ENCODE measurements at places on chromosomes 2 and 18.

DNA sequence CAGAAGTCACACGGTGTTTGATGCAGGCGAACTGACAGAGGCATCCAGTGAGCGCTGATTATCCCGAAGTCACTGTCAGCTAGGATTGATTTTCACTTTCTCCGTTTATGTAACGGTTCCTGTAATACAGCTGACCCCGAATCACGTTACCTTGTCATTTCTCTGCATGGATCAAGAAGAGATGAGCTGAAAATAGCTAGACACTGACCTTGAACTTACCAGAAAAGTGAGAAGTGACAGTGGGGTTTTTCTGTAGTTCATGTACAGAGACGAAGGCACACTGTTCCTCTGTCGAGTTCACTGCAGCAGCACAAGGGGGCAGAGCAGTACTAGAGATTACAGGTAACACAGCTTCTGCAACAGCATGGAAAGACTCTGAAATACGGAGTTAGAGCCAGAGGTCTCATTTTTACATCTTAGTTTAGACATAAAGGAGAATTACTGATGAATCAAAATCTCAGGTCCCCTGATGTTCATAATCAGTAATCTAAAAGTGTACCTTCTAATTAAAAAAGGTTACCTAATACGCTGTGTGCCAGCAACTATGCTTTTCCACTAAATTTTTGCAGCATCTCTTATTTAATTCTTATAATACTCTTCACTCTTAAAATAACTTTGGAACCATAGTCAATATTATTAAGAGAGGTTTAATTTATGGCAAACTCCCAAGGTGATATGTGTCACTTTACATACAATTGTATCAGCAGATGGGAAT is 33.1 kb downstream of the ARHGAP15 start:
- DNase-seq: no peak

DNA sequence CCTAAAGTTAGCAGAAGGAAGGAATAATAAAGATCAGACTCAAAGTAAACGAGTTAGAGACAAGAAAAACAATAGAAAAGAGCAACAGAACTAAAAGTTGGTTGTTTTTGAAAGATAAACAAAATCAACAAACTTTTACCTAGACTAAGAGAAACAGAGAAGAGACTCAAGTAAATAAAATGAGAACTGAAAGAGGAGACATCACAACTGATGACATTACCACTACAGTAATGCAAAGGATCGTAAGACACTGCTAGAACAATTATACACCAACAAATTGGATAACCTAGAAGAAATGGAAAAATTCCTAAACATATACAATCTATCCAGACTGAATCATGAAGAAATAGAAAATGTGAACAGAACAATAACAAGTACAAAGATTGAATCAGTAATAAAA is 139.3 kb downstream of the CD226 start:
- DNase-seq: no peak

GRCh38 chr2:219081701-219082331 is 21.1 kb upstream of the IHH start:
- no peak for DNase-seq

DNA sequence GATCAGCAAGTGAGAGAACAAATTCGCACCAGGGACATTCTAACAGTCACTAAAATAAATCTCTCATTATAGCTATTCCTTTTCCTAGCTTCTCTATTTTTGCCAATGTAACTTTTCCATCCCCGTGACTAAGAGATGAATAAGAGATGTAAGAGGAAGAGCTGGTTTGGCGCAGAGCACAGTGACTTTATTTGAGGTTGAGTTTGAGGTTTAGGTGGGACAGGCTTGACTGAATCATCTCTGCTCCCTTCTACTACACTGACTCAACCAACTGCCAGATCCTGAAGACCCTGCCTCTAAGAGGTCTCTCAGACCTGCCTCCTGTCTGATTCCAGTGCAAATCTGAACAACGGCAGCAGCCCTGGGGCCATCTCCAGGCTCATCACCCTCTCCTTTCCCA is 28.0 kb downstream of the RFX8 start:
- no peak for DNase-seq

DNA sequence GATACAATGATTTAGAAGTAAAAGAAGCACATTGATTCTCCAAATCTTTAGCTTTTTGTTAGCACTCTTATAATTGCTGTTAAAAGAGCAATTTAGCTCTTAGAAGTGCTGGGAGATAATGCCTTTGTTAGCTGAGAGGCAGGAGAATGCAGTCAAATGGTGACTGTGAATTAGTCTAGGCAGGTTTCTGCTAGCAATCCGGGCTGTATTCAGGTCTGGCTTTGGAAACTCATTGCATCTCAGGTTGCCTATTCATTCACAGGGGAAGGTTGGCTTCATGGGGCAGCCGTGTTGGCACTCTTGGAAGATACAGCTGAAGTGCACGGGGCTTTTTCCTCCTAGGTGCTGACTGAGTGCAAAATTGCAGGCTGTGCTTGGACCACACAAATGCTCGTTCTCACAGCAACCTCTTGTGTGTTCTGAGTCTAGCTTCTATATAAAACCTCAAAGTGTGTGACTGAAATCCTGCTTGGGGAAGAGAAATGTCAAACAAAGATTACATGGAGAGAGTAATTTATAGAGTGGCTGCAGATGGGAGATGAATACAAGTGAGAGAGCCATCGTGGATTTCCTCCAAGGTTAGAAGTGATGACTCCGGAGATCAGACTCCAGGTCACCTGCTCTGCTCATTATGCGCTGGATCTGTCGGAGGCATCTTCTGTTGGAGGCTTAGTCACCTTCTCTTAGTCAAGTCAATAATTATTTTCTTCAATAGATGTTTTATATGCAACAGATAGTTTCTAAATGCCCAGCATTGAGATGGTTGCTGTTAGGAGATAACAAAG is 167.8 kb downstream of the PMAIP1 start:
- peak; percentile 10 for DNase-seq

GRCh38 chr2:27218614-27219013 is 1.4 kb downstream of the CAD start:
- DNase-seq: no peak

- no peak for DNase-seq
Measured at GRCh38 chr2:169265591-169265990, 96.7 kb downstream of the LRP2 start.
